ENCODE measurements at places on chromosomes 5 and 9. TPM values are rescaled to one million over a fixed set of nuclear protein-coding genes. Genes with fewer than 3 reads are reported as not detected.
A peak's percentile ranks its signal among the peaks of the same experiment; 100 is the strongest.

- DNase-seq: no peak
Observed at GRCh38 chr5:77892061-77893010, 116.2 kb upstream of the TBCA start.

The CPEB4 gene
- 13.6 TPM for total RNA-seq

The SDHA gene
- 109 TPM for total RNA-seq

The SPACA9 gene
- 0.91 TPM for total RNA-seq

GRCh38 chr5:81014348-81014747, 54.2 kb downstream of the RASGRF2 start:
- peak; percentile 33 for DNase-seq

DNA sequence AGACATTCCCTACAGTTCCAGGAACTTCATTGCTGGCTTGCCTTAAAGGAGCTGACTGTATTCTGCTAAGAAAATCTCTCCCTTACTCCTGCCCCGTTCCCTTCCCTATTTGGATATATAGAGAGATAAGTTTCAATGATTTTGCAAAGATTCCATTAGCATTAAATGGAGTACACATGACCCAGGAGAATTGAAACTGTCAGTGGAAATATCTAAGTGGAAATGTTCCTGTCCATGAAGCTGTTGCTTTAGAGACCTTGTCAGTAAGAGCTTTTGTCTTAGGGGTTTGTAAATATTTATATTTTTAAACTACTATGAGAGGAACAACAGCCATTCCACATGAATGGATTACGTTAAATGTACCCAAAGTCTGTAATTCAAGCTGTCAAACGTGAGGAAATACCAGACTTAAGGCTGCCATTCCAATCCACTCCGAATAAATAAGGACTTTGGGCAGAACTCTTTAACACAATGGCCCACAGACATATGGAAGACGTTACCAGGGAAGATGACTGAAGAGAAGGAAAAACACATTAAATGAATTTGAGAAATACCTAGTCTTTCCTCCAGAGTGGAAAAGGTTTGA, 387.1 kb upstream of the PAPPA start:
- DNase-seq: no peak

The ANKRD18A gene
- not detected for total RNA-seq

The GOLPH3 gene
- 98.1 TPM for total RNA-seq

DNA sequence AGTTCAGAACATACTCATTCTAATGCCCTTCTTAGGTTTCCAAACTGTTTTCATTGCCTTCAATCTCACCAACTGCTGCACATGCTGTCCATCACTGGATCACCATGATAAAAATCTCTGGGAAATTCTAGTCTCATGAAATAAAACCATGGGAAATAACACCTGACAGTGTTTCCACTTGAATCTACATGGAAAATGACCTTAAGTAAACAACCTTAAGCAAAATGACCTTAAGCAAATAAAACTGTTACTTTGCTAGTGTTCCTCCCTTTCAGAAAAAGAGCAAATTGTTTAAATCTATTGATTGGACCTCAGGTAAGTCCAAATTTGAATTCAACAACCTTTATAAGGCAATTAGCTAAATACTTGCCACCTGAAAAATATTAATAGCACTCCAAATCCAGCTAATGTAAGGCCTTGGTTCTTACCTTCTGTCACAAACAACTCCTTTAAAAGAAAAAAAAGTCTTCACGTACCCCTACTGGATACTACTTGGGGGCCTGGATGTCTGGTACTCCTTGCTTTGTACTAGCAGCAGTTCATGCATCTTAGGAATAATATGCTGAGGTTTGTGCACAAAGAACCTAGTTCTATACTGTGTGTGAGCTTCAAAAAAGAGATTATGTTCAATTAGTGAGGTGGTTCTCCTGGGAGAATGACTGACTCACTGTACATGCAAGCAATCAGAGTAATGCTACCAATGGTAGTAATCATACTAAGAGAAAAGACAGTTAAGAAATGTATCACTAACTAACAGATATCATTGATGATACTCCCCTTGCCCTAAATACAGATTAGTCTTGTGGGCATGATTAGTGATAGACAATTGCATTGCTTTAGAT, 630.4 kb downstream of the PSAT1 start:
- DNase-seq: no peak

The RAI14 gene
- 77.5 TPM for total RNA-seq

DNA sequence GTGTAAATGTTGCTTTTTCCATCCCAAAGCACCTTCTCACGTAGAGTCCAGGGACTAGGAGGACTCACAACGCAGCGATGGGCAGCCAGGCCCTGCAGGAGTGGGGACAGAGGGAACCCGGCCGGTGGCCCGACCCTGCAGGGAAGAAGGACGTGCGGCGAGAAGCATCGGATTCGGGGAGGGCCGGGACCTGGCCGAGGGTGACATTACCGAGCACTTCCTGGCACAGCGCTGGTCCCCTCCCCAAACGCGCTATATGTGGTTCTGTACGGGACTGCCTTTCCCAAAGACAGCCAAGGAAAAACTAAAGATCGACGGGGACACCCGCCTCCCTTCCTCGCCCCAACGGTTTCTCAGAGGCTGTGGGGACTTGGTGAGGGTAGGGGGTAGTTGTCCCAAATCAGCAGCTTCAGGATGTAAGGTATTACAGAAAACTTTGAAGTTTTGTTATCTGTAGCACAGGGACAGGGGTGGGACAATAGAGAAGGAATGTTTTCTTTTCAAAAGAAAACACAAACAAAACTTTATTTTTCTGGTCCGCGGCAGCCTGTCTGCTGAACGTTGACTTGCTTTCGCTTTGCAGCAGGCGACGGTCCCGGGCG, 887 bp upstream of the MAP3K1 start:
- peak; percentile 50 for DNase-seq

The CAMK4 gene
- 3.9 TPM for total RNA-seq

DNA sequence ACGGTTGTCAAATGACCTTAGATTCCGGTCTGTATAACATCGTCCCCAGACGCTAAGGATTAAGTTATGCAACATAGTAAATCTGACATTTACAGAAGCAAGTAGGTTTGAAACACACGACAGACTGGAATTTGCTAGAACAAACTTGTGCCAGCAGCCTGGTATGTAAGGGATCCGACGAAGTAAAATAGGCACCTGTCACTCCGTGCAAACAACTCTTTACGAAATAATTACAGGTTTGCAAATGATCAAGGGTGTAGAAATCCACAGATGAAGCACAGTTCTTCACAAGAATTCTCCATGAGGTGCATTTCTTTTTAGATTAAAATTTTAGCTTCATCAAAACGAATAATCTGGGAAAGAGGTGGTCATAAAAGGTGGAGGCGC, 508 bp downstream of the MOCS2 start:
- DNase-seq: no peak

DNA sequence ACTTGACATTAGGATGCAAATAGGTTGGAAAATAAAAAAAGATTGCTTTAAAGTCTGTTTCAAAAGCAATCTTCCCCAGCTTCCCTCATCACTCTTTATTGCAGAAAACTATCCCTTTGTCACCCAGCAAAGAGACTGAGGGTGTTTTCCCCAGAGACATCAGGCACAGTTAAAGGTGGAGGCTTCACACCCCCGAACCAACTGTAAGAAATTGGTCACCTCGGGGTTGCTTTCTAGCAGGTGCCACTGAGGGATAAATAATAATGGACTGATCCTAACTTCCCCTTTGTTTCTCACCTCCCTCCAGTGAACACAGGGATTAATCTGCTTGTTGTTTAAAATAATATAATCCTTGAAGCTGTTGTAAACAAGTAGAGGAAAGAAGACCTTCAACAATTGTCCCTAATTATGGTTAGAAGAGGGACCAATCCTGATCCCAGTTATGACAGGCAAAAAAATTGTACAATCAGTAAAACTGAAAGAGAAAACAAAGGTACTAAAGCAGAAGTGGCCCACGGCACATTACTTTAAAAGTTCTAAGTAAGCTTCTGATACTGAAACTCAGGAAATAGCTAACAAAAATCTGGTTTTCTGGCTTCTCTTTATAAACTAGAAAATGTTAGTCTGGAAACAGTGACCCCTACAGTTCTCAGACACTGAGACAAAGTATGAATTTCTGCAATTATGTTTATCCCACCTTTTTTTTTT, 6.6 kb upstream of the PCSK1 start:
- DNase-seq: no peak

DNA sequence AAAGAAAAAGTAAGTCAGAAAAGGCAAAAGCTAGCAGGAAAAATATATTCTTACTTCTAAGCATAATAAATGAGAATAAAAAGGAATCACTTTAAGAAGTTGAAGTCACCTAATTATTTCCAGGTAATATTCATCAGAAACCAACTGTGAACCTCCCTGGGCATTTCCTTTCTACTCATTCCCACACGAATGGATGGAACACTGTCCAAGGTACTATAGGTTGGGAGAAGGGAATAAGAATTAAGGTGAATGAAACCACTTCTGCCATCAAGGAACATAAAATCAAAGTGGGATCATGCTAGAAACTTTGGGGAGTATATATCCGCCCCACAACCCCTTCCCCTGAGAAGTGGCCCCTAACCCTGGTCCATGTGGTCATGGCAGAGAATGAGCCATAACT, 41.6 kb downstream of the PRELID2 start:
- DNase-seq: no peak

- DNase-seq: no peak
Observed at GRCh38 chr9:94584555-94584954, 9.1 kb downstream of the FBP2 start.

DNA sequence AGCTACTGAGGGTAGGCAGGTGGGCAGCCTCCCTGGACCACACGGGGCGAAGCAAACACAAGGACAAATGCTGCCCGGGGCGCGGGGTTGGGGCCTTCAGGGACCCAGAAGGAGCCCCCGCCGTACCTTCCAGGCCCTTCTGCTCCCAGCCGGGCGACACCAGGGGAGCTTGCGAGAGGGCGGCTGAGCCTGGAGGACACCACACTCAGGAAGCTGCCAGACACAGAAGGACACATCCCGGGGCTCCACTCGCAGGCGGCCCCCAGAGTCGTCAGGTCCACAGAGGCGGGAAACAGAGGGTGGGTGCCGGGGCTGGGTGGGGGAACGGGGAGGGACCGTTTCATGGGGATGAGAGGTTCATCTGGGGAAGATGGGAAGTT, 58.5 kb upstream of the UBAC1 start:
- DNase-seq: no peak

GRCh38 chr5:159031513-159031912, 68.2 kb downstream of the EBF1 start:
- DNase-seq: peak; percentile 19

DNA sequence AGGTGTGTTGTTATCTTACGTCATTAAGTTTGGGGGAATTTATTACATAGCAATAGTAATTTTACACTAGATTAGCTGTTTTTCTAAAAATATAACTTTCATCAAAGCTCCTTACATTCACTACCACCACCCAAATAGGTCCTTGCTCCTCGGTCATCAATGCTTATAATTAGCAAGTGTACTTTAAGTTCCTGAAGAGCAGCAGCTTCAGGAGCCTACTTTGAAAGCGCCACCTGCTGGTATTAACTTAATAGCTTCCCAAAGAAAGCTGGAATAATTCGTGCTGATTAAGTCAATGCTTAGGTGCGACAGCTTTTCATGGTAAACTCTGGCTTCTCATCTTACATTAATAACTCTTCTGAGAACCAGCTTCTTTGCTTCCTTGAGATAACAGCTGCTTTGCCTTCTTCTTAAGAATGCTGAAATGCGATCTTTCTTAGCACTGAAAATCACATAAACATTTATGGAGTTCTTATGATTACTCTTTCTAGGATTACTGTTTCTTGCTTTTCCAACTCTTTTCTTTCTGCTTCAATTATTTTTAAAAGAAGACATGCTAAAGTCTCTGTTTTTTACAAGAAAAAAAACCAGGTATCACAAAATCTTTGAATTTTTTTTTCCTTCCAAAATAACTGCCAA, 10.0 kb upstream of the C5 start:
- peak; percentile 64 for DNase-seq

DNA sequence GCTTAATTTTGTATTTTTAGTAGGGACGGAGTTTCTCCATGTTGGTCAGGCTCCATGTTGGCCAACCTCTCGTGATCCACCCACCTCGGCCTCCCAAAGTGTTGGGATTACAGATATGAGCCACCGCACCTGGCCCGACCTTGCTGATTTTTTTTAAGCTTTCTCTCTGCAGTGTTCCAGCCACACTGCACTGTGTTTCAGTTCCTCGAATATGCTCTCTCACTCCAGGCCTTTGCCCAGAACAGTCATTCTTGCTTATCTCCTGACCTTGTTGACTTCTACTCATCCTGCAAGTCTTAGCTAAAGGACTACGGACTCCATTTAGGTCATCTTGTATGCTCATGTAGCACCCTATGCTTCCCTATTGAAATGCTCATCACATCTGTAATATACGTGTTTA, 3.3 kb downstream of the SNAPC3 start:
- no peak for DNase-seq

- DNase-seq: peak; percentile 72
Observed at GRCh38 chr5:127186657-127187056, 103.9 kb upstream of the MEGF10 start.

DNA sequence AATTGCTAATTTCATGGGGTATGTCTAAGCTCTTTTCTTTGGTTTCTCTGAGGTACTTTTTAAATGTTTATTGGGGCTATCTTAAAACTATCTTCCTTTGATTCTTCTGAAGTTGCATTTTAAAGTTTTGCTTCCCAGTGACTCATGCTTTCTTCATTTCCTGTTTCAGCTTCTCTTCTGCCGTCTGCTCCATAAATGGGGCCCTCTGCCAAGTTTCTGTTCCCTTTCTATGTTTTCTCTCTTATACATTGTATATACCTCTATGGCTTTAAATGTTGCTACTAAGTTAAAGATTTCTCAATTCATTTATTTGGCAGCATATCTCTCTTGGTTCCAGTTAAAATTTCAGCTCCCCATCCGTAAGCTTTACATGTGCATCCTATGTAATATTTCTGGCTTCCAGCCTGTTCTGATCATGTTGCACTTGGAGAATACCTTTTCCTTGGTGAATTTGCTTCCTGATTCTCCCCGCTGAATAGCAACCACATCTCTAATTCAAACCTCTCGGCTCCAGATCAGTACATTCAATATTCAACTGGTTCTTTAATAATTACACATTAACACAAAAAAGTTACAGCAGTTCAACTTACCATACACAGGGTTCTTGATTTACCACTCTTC, 125.3 kb downstream of the ST8SIA4 start:
- peak; percentile 81 for DNase-seq

The APBA1 gene
- 0.69 TPM for total RNA-seq

- DNase-seq: no peak
Observed at GRCh38 chr5:572398-573019, 39.6 kb upstream of the CEP72 start.

- no peak for DNase-seq
Observed at GRCh38 chr5:134240421-134240962, 14.6 kb upstream of the PPP2CA start.

DNA sequence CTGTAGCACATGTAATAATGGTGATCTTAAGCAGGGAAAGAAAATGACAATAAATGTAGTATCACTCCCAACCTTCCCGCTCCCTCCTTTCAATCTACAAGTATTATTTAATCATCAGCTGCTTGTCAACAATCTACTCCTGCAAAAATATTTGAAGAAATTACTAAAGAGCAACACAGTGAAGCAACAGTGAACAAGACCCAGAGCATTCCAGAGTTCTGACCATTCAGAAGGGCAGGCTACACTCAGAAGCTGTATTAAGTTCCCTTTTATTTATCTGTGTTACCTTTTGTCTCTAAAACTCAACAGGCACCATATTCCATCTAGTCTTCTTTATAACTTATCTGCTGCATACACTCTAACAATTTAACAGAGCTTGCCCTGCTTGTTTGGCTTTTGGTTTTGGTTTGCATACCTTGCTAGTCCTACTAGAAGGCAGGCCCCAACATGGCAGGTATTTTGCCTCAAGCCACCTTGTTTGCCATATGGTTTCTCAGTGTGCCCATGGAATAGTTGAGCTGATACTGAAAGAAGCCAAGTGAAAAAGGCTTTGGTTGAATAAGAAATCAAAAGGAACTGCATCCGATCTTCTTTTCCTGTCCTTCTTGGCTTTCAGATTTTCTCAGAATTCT, 253.9 kb downstream of the CEMIP2 start:
- DNase-seq: no peak

The CCDC127 gene
- 3.4 TPM for total RNA-seq
